ENCODE measurements at places on chromosomes 3 and 15.

DNA sequence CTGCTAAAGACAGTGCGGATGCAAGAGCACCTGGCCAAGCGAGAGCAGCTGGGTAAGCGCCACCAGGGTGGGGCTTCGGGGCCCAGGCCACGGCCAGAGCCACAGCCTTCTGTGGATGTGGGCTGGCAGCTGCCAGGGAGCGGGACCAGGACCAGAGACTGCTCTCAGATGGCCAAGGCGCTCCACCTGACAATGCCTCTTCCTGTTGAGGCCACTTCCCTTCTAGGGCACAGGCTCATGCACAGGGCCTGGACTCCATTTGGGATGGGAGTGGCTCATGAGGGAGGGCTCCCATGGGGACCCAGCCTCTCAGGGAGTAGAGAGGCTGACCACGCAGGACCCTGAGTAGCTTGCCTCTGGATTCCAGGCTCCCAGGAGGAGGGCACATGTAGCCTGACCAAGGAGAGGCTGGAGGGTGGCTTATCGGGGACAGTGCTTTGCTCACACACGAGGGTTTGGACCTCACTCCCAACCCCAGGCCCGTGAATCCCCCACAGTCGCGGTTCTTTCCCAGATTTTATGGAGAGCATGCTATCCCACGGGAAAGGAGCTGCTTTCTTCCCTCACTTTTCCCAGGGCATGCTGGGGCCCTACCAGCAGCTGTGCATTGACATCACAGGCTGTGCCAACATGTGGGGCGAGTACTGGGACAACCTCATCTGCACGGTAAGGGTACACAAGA is 25.1 kb downstream of the ACAA1 start:
- DNase-seq = no peak

DNA sequence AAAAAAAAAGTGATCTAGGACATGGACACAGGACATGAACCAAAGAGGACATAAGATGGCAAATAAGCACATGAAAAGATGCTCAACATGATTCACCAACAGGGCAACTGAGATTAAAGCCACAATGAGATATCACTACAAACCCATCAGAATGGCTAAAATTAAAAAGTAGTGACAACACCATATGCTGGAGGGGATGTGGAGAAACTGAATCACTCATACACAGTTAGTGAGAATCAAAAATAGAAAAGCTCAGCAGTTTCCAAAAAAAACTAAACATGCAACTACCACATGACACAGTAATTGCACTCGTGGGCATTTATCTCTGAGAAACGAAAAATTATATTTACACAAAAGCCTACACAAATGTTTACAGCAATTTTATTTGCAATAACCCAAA is 27.9 kb upstream of the ACKR4 start:
- DNase-seq = no peak

- peak; percentile 79 for DNase-seq
Measured at GRCh38 chr15:40102897-40103858, 5.5 kb downstream of the BMF start.

GRCh38 chr3:48301800-48302166 is 31.7 kb downstream of the SPINK8 start:
- peak; percentile 65 for DNase-seq

DNA sequence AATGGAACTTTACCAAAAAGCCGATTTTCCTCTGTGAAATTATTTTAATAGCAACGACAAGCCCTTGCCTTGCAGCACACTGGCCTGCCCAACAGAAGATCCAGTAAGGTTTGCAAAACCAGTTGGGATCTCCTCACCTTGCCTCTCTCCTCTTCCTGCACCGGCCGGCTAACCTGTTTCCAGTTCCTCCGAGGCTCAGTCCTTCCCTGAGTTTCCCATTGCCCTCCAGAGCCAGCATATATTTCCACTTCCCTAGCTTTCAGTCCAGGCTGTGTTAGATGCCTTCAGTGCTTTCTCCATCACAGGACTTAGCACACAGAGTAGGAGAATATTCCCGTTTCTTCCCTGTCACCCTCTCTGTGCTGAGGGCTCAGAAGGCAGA is 60.3 kb downstream of the NOX5 start:
- DNase-seq = no peak

GRCh38 chr3:184323696-184324095 is 9.3 kb downstream of the EIF4G1 start:
- DNase-seq = no peak

- peak; percentile 66 for DNase-seq
Measured at GRCh38 chr15:89496155-89497098, at the start of gene RHCG. Gene RHCG, minus strand, starts transcription at chr15:89496583. Its CDS starts 39 bp downstream, at chr15:89496544.

- DNase-seq = no peak
Measured at GRCh38 chr15:69140306-69140705, 20.1 kb upstream of the GLCE start.

- DNase-seq = no peak
Measured at GRCh38 chr15:35566991-35567390, 21.0 kb upstream of the DPH6 start.

- no peak for DNase-seq
Measured at GRCh38 chr3:197105786-197106185, 76.2 kb upstream of the MELTF start.

GRCh38 chr15:70245932-70246622 is 148.4 kb upstream of the TLE3 start:
- no peak for DNase-seq

- DNase-seq = no peak
Measured at GRCh38 chr3:110711851-110712516, 359.6 kb upstream of the NECTIN3 start.

- no peak for DNase-seq
Measured at GRCh38 chr3:127622031-127622430, 7.0 kb upstream of the PODXL2 start.

DNA sequence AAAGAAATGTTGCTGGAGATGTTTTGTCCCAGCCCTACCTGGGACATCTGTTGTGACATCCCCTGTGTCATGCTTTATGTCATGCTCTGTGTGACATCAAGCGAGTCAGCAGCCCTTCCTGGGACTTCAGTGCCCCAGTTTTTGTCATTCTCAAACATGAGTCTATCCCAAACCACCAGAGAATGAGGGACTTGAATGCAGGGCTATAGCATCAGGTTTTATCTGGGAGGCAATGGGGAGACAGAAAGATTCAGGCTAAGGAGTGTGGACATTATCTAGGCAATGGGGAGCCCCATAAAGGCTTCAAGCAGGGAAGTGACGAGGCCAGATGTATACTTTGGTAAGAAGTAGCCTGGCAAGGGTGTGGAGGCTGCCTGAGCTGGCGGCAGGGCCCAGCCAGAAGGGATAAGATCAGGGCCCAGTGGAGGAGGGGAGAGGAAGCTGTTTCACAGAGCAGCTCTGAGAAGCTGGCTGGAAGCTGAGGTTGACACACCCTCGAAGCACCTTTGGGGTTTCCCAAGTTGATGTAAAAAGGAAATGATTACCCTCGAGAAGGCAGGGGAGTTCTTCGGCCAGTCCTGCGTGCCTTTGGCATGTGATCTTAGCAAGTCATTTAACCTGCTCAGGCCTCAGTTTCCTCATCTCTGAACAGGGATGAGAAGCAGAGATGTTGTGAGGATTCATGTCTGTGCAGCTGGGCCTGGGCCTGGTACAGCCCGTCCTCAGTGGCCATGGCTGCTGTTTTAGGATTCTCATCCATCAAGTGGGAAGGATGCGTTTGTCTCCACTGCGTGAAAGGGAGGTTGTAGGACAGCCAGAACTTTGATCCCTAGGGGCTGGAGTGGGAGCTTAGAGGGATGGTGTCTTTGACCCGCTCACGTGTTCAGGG is 34.3 kb downstream of the IRAK2 start:
- DNase-seq = peak; percentile 32

DNA sequence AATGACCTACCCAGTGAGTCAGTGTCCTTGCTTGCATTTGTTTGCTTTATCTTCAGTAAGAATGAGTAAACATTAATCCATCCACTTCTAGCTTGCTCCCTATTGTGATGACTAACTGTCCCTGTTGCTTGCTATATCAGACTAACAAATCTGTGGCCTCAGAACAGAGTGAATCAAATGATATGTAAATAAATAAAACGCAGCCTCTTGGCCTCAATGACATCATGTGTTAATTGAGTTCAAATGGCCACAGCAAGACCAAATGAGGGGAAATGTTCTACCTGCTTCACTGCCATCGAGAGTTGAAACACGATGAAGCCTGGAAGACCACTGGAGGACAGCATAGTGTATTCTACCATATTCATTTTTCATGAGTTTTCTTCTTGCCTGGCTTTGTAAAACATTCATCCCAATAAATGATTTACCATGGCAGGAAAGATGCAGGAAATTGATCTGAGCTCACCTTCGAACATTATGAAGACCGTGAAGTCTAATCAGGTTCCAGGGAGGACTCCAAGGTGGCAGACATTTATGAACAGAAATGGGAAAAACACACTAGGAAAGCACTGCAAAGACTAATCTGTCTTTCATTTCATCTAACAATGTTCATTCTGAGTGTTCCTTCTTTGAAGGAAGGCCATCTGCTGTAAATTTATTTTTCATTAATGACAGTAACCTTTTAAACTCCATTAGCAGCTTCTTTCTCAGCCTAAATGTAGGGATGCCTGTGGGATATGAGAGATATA is 1144.5 kb downstream of the TUSC7 start:
- no peak for DNase-seq
